ENCODE measurements at places on chromosomes 7 and 10.
A peak's percentile ranks its signal among the peaks of the same experiment; 100 is the strongest.

DNA sequence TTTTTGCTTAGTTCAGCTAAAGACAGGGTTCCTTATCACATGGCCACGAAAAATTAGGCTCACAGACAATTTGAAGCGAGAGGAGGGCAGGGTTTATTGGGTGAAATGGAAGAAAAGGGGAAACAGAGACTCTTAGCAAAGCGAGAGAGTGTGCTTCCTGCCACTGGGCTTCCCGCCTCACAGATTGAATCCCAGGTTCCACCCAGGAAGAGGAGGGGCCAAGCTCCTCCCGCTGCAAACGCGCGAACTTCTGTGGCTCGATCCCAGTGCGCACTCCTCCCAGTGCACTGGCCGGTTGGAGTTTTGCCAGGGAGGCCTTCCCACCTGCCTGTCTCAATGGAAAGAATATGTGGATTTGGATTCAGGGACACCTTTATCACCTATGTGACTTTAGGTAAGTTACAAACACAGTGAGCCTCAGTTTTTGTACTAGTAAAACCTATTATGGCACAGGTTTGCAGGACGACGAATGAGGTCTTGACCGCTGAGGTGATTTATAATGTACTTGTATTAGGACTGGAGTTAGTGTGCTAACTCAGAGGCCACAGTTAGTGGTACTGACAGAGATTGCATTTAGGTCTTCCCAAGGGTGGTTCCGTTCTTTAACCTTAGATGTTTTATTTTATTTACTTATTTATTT is 48.5 kb upstream of the SP8 start:
- no peak for DNase-seq

GRCh38 chr10:99938563-99938962 is 71.2 kb downstream of the DNMBP start:
- DNase-seq, result peak; percentile 86

- peak; percentile 26 for DNase-seq
These were observed 2.1 kb downstream of the CHST3 start for GRCh38 chr10:71966046-71967004.

GRCh38 chr7:31883761-31884164 is 186.4 kb downstream of the PDE1C start:
- DNase-seq, result peak; percentile 79

DNA sequence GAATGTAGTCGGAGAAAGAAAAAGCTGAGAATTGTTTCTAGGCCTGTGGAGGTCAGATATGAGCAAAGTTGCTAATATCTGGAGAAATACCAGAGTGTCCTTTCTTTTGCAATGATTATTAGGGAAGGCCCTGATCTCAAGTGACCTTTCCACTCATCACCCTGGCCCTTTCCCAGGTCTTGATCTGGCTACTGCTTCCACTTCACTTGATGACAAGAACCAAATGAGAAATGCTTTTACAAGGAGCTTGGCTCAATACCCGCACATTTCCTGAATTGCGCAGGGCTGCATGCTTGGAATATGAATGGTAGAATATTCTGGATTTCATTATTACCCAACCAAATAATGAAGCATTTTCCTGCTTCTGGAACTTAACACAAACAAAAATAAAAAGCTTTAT is 104.6 kb downstream of the ITGB8 start:
- peak; percentile 63 for DNase-seq

- no peak for DNase-seq
These were observed 48.4 kb upstream of the FHIP2A start for GRCh38 chr10:114773197-114773532.

DNA sequence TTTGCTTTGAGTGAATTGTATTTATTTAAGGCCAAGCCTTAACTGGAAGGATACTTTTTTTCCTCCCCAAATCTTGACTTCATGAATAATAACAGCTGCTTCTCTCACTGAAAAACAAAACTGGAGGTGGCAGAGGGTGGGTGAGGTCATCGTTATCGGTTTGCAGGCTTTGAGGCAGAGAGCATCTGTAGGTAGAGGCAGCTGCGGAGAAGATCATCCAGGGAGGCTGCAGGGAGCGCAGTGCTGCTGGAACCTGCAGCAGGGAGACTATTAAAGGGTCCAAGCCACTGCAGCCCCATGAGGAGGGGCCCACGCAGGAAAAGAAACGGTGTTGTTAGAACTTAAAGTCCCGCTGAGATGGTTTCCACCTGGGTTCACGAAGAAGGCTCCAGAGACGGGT is 112.1 kb upstream of the SDK1 start:
- DNase-seq, result no peak

- no peak for DNase-seq
These were observed 76.5 kb downstream of the XPNPEP1 start for GRCh38 chr10:109846832-109847231.

- DNase-seq, result no peak
These were observed 9.2 kb downstream of the PFKFB3 start for GRCh38 chr10:6211671-6212635.

DNA sequence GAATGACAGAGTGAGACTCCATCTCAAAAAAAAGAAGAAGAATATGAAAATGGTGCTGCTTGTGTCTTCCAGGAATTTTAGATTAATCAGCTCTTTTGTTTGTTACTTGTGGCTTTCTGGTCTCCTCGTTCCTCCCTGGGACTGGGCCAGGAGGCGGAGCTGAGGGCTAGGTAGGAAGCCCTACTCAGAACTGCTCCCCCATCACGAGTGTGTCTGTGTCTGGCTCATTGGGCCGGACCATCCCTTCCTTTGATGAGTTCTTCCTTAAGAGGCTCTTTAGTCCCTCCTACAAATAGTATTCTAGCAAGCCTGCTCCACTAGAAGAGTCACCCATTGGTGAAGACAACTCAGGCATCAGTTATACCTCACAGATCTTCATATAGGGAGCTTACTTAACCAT is 56.8 kb upstream of the YAE1 start:
- no peak for DNase-seq

- DNase-seq, result peak; percentile 64
These were observed 15.7 kb upstream of the ARMC3 start for GRCh38 chr10:22911889-22912762.

GRCh38 chr10:20303453-20304152 is 487.4 kb downstream of the PLXDC2 start:
- no peak for DNase-seq

DNA sequence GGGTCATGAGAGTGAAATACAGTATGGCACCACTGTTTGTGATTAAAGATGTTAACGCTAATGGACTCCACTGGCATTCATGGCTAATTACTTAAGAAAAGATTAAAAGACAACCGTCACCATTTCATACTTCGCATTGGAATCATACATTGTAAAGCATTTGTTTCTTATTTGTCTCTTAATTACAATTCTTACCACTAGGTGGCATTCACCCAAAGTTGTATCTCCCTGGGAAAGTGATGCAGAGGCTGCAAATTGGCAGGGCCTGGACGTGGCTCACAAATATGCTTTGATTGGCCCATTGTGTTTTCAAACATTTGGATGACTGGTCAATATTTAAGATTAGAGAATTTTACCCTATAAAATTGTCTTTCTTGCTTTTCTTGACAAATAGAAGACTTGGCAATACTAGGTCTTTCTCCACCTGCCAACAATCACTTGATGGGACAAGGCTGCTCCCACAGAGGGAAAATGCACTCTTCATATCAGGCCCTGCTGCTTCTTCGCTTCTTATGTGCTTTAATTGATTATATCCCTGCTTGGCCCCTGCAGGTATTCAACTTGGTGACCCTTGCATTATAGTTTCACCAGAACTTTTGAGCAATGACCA is 72.1 kb upstream of the STARD3NL start:
- DNase-seq, result peak; percentile 50

GRCh38 chr7:44078521-44078920 is 3.8 kb downstream of the POLM start:
- DNase-seq, result no peak

GRCh38 chr10:66144016-66144415 is 781.8 kb upstream of the LRRTM3 start:
- DNase-seq, result no peak

- no peak for DNase-seq
These were observed 17.9 kb upstream of the HMX3 start for GRCh38 chr10:123117644-123118417.

DNA sequence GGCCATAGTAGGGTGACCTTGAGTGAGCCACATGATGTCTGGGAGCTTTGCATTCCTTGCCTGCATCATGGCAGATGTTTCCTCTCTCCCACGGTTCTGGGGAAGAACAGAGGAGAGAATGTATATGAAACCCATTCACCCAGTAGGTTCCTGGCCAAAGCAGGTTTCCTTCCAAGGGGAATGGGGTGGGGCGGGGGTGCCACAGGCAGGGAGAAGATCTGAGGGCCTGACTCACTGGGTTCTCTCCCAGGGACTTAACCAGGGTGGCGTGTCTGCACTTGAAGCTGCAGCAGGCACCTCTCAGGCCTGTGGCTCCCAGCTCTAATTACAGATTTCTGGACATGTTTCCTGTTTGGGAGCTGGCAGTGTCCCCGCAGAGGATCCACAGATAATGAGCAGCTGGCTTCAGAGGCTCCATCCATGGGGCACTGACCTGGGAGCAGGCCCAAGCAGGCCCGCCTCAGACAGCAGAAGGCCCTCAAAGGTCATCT is 50.2 kb upstream of the ZMIZ1 start:
- DNase-seq, result no peak

- no peak for DNase-seq
These were observed 49.3 kb upstream of the GNA12 start for GRCh38 chr7:2893411-2893861.

- no peak for DNase-seq
These were observed 379.7 kb upstream of the ZMIZ1 start for GRCh38 chr10:78688901-78689583.

GRCh38 chr10:102732661-102733060 is 11.1 kb upstream of the WBP1L start:
- DNase-seq, result no peak

DNA sequence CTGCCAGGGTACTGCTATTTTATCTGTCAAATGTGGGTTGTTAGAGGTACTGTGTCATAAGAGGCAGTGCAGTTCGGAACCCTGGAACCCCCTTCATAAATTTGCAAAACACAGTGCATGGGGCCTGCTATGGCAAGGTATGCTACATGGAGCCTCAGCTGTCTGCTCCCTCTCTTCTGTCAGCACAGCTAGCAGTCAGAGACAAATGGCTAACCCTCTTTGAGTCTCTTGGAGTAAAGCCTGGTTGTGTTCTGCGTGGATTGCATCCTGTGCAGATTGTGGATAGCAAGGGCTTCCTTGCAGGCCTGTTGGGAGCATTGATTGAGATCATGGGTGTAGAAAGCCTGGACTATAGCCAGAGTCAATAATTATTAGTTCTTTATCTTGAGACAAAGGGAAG is 397.8 kb downstream of the AUTS2 start:
- DNase-seq, result no peak

DNA sequence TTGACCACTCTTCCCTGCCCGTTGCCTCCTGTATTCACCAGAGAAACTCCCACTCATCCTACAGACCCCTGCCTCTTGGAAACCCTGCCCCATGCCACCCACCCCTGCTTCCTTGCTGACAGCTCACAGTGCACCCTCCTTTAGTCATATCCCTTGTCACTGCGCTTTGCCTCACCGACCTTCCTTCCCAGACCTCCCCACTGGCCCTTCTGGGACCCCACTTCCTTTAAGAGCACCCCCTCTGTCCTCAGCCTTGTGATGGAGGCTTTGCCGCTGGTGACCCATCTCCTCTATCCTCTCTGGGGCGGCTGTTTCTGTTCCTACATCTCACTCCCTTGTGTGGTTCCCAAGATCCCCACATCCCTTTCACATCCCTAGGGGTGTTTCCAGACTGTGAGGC is 92.8 kb upstream of the ZMIZ1 start:
- DNase-seq, result no peak

GRCh38 chr10:110268971-110269370 is 35.7 kb downstream of the SMNDC1 start:
- no peak for DNase-seq

DNA sequence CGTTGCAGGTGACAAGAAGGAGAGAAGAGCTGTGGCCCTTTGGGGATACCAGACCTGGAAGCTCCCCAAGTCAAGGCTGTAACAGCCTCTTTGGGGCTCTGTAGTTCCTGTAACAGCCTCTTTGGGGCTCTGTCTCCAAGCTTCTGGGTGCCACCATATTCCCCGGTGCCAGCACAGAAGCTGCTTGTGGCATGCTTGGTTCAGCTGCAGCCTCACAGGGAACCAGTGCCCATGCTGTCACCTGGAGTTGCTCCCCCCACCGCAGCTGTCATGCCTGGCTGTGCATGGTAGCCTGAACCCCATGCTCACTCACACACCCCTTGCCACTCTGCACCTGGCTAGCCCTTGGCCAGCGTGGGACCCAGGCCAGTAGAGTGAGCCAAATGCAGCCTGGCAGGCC is 109.1 kb downstream of the ELAPOR2 start:
- no peak for DNase-seq

DNA sequence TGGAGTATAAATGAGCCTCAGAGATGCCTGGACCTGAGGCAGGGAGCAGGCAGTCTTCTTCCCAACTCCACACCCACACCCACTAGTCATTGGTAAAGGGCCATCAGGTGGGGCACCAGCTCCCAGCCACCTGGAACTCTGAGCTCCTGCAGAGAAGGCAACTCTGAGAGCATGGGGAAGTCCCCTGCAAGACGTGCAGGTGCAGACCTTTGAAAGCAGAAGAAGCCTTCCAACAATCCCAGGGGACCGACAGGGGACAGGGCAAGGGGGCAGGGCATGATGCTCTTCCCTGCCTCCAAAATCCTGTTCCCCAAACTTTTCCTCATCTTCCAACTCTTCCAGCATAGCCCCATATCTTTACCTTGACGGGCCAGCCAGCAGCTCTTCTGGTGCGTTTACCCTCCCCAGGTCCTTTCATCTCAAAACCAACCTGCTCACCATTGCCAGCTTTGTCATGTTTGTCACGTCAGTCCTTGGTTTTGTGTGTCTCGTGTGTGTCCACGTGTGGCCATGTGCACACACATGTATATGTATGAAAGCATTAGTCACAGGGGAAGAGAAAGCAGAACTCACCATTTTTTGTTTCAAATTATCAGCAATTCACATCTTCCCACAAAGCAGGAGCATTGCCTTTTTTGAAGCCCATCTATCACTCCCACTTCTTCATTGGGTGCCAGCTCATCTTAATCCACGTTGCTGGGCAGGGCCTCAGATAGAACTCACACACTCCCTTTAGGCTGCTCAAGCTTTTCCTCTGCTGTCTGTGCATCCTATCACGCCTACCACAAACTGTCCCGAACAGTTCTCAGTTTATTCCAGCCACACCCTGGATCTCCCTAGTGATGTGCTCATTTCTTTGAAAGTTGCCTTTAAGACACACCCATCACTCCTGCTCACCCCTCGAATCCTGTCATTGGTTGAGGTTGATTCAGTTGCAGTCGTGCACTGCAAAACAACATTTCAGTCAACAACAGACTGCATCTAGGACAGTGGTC is 41.0 kb upstream of the AMPH start:
- no peak for DNase-seq

GRCh38 chr7:115911465-115911864 is 119.1 kb downstream of the TFEC start:
- DNase-seq, result no peak

- DNase-seq, result no peak
These were observed 832.1 kb downstream of the SORCS3 start for GRCh38 chr10:105473170-105473569.

GRCh38 chr10:58531084-58531695 is 18.5 kb downstream of the BICC1 start:
- peak; percentile 44 for DNase-seq

GRCh38 chr7:30166841-30167235 is 32.1 kb downstream of the MTURN start:
- DNase-seq, result no peak

GRCh38 chr7:120742372-120742771 is 115.6 kb downstream of the TSPAN12 start:
- DNase-seq, result no peak

- DNase-seq, result no peak
These were observed 8.0 kb downstream of the SUFU start for GRCh38 chr10:102511583-102512274.
